ENCODE measurements at places on chromosomes 11 and 22. TPM values are rescaled to one million over a fixed set of nuclear protein-coding genes. Genes with fewer than 3 reads are reported as not detected.
A peak's percentile ranks its signal among the peaks of the same experiment; 100 is the strongest.

GRCh38 chr11:13313005-13313819, 35.6 kb downstream of the BMAL1 start:
- no peak for DNase-seq
- H3K36me3 ChIP-seq = peaks cover 4% of the 10 kb centered on the region
- no peak overlapping the region for H3K27ac ChIP-seq
- H3K4me3 ChIP-seq = no peak overlapping the region

- H3K4me3 ChIP-seq = no peak overlapping the region
- no peak for DNase-seq
- peaks cover 4% of the 10 kb centered on the region for H3K27me3 ChIP-seq
- H3K4me1 ChIP-seq = peaks cover 14% of the 10 kb centered on the region
- H3K36me3 ChIP-seq = no peaks in the 10 kb centered on the region
- H3K27ac ChIP-seq = no peak overlapping the region
These were observed 36.5 kb downstream of the NECTIN1 start for GRCh38 chr11:119692540-119692820.

DNA sequence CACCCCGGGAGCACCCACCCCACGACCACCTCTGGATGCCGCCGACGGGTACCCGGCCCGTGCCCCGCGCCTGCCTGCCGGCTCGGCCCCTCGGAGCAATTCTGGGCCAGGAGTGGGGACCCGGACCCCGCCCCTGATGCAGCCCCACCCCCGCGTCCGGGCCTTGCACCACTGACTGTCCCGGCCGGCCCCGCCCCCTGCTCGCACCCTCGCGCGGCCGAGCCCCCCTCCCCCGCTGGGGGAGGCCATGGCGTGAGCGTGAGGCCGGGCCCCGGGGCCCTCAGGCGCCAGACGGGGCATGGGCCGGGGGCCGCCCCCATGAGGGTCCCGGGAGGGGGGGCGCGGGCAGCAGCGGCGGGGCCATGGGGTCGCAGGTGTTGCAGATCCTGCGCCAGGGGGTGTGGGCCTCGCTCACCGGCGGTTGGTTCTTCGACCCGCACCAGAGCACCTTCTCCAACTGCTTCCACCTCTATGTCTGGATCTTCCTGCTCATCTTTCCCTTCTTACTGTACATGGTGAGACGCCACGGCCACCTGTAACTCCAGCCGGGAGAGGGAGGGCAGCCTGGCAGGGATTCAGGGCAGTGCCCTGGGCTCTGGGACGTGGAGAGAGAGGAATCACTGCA, 486 bp downstream of the PCNX3 start:
- H3K27me3 ChIP-seq = no peaks in the 10 kb centered on the region
- H3K4me1 ChIP-seq = peaks cover 38% of the 10 kb centered on the region
- peak overlapping the region; percentile 67 for H3K4me3 ChIP-seq
- DNase-seq = peak; percentile 18

GRCh38 chr11:1943977-1944376, 3.2 kb upstream of the MRPL23 start:
- H3K36me3 ChIP-seq = no peaks in the 10 kb centered on the region
- no peak overlapping the region for H3K4me3 ChIP-seq
- no peaks in the 10 kb centered on the region for H3K27me3 ChIP-seq
- no peak overlapping the region for H3K27ac ChIP-seq
- no peak for DNase-seq

DNA sequence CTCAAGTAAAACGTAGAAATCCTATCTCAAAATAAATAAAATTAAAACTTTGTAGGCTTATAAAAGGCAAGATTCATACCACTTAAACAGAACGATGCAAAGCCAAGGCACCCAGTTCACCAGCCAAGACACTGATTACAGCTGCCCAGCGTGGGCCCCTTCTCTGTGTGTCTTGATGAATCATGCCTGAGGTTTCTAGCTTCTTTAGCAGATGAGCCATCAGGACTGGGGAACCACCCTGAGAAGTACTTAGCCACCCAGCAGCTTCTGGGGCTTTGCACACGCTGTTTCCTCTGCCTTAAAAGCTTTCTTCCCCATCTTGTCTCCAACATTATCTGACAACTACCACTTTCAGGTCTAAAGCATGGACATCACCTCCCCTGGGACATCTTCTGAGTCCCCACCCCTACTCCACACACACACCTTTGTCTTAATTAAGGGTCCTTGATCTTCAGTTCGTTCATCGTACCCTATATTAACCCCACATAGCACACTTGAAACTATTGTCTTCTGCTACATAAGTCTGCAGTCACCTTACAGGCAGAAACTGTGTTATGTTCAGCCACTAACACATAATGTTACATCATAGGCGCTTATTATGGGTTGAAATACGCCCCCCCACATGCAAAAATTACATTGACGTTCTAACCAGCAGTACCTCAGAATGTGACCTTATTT, 8.7 kb upstream of the LAYN start:
- no peaks in the 10 kb centered on the region for H3K4me1 ChIP-seq
- no peak for DNase-seq
- H3K4me3 ChIP-seq = no peak overlapping the region
- no peak overlapping the region for H3K27ac ChIP-seq

DNA sequence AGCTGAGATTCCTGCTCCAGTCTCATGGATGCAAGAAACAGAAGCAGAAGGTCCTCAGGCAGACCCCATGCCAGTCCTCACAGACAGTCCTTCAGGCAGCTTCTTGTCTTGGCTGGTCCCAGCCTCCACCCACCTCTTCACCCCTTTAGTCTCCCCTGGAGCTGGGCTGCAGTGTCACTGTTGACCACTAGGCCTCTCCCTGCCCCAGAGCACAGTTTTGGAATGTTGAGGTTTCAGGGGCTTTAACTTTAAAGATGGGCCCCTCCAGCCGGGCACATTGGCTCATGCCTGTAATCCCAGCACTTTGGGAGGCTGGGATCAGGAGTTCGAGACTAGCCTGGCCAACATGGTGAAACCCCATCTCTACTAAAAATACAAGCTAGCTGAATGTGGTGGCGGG, 39.5 kb upstream of the GCAT start:
- no peak overlapping the region for H3K27ac ChIP-seq
- H3K36me3 ChIP-seq = peaks cover 6% of the 10 kb centered on the region
- no peak for DNase-seq
- H3K27me3 ChIP-seq = no peaks in the 10 kb centered on the region
- no peak overlapping the region for H3K4me3 ChIP-seq

DNA sequence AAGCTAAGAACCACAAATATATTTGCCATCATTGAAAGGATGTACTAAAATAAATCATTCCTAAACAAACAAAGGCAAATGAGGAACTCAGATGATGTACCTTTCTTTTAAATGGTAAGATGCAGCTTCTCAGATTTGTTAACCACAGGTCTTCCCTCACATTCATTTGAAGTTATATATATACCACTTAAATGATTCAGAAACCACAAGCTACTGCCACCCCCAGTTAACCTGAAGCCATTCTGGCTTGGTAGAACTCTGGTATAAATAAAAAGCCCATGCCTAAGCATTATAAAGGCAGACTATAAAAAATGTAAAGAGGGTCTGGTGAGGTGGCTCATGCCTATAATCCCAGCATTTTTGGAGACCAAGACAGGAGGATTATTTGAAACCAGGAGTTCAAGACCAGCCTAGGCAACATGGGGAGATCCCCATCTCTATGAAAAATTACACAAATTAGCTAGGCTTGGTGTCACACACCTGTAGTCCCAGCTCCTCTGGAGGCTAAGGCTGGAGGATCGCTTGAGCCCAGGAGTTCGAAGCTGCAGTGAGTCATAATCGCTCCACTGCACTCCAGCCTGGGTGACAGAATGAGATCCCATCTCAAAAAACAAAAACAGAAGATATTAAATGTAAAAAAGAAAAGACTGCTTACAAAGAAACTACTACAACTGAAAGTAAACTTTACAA, 1185.3 kb downstream of the JRKL start:
- H3K27me3 ChIP-seq = no peaks in the 10 kb centered on the region
- DNase-seq = no peak
- no peak overlapping the region for H3K27ac ChIP-seq
- H3K4me3 ChIP-seq = no peak overlapping the region
- H3K4me1 ChIP-seq = no peaks in the 10 kb centered on the region
- no peaks in the 10 kb centered on the region for H3K36me3 ChIP-seq

- H3K4me3 ChIP-seq = no peak overlapping the region
- H3K27me3 ChIP-seq = no peaks in the 10 kb centered on the region
- DNase-seq = no peak
- H3K36me3 ChIP-seq = peaks cover 43% of the 10 kb centered on the region
These were observed 21.7 kb downstream of the SELENOO start for GRCh38 chr22:50222508-50222907.

DNA sequence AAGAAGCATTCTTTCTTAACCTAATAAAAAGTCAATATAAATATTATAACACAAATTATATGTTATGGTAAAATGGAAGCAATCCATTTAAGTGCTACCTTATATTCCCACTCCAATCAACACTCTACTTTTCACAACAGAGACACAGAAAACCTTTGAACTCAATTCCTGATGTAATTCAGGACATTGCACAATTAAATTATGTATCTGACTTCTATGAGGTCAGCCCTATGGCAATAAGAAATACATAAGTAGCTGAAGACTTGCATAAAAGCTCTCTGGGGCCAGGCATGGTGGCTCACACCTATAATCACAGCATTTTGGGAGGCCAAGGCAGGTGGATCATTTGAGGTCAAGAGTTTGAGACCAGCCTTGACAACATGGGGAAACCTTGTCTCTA, 6.8 kb downstream of the OR4D10 start:
- DNase-seq = no peak
- H3K27me3 ChIP-seq = no peaks in the 10 kb centered on the region
- H3K4me3 ChIP-seq = no peak overlapping the region
- H3K27ac ChIP-seq = no peak overlapping the region
- no peaks in the 10 kb centered on the region for H3K4me1 ChIP-seq
- no peaks in the 10 kb centered on the region for H3K36me3 ChIP-seq

DNA sequence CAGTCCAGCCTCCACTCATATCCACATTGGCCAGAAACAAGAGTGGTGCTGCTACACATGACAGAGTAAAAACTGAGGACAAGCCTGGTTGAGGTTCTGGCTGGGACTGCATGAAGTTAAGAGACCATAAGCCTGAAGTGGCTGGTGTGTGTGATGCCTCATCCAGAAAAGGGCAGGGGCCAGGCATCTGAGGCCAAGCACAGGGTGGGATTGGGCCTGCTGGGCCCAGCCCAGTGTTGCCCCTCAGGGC, 25.3 kb downstream of the ARVCF start:
- no peaks in the 10 kb centered on the region for H3K27me3 ChIP-seq
- H3K27ac ChIP-seq = no peak overlapping the region
- H3K36me3 ChIP-seq = no peaks in the 10 kb centered on the region

- peaks cover 4% of the 10 kb centered on the region for H3K27me3 ChIP-seq
- no peak for DNase-seq
- H3K36me3 ChIP-seq = no peaks in the 10 kb centered on the region
- no peaks in the 10 kb centered on the region for H3K4me1 ChIP-seq
- H3K27ac ChIP-seq = no peak overlapping the region
- no peak overlapping the region for H3K4me3 ChIP-seq
These were observed 722 bp upstream of the GUCY1A2 start for GRCh38 chr11:107018902-107019493.

- H3K36me3 ChIP-seq = no peaks in the 10 kb centered on the region
- DNase-seq = no peak
- no peak overlapping the region for H3K4me3 ChIP-seq
- H3K4me1 ChIP-seq = no peaks in the 10 kb centered on the region
- no peak overlapping the region for H3K27ac ChIP-seq
- no peaks in the 10 kb centered on the region for H3K27me3 ChIP-seq
These were observed 53.9 kb upstream of the CEP126 start for GRCh38 chr11:101860696-101861427.

DNA sequence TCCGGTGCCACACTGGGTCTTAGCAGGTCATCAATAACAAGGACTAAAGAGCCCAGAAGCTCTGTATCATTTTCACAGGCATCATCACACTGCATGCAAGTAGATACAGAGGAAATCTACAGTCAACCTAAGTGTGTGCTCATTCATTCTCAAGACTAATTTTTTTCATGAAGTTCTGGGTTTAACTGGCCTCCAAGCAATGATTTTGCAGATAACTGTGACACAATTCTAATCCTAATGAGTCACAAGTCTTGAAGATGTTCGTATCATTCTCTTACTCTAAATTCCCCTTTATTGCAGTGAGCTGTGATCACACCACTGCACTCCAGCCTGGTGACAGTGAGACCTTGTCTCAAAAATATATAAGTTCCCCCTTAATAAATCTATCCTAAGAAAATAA, 2.5 kb downstream of the OR52W1 start:
- peaks cover 31% of the 10 kb centered on the region for H3K4me1 ChIP-seq
- no peaks in the 10 kb centered on the region for H3K27me3 ChIP-seq
- peak overlapping the region; percentile 34 for H3K27ac ChIP-seq
- no peak overlapping the region for H3K4me3 ChIP-seq
- no peak for DNase-seq

DNA sequence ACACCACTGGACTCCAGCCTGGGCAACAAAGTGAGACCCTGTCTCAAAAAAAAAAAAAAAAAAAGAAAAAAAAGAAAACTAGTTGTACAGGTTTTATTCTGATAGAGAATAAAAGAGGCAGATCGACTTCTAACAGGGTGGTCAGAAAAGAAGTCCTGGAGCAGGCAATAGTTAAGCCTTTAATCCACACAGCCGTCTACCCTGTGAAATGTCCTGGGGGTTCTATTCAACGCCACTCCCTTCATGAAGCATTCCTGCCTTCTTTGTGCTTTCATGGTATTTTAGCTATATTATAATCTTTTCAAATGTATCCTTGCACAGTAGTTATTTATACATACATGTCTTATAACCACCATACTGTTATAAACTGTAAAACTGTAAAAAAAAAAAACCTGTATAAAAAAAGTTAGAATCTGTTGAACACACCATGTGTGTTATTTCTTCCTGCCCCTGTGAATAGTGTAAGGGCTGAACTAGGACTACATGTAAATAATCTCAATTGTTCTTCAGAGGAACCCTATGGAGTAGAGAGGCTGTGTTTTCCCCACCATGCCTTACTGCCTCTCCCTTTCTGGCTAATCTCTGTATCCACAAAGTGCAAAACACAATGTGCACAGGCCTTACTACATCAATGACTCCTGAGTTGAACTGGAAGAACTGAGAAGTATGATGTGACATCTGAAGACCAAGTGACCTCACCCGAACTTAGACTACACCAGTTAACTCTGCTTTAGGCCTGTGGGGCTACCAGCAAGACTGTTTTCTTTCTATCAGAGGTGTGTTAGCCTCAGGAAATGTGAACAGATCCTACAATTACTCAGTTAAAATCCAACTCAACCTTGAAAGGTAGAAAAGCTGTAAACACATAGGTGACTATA, 25.3 kb downstream of the PRCP start:
- peaks cover 13% of the 10 kb centered on the region for H3K4me1 ChIP-seq
- no peak for DNase-seq
- no peaks in the 10 kb centered on the region for H3K36me3 ChIP-seq
- no peak overlapping the region for H3K4me3 ChIP-seq
- H3K27ac ChIP-seq = no peak overlapping the region

DNA sequence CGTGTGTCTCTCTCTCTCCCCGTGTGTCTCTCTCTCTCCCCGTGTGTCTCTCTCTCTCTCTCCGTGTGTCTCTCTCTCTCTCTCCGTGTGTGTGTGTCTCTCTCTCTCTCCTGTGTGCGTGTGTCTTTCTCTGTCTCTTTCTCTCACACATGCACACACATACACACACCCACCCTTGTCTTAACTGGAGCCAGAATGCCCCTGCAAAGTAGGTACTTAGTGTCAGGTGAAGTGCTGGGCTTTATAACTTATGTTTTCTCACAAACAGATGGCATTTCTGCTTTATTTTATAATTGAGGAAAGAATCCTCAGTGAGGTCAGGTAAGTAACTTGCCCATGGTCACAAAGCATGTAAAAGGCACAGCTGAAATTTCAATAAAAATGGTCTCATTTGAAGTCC, 106.0 kb downstream of the CSNK2A3 start:
- H3K4me1 ChIP-seq = peaks cover 13% of the 10 kb centered on the region
- no peak for DNase-seq
- no peak overlapping the region for H3K27ac ChIP-seq
- no peak overlapping the region for H3K4me3 ChIP-seq
- no peaks in the 10 kb centered on the region for H3K27me3 ChIP-seq

USH1C gene
- total RNA-seq = not detected

HBG2 gene
- total RNA-seq = not detected

OR51B5 gene
- total RNA-seq = not detected

HBE1 gene
- not detected for total RNA-seq

Data from CD8-positive, alpha-beta memory T cell (primary cell).